ENCODE measurements at places on chromosomes 2 and 18.

- no peak for DNase-seq
Observed at GRCh38 chr2:240398661-240399267, 36.7 kb upstream of the GPC1 start.

- DNase-seq = no peak
Observed at GRCh38 chr2:85553184-85553583, 8.1 kb downstream of the GGCX start.

DNA sequence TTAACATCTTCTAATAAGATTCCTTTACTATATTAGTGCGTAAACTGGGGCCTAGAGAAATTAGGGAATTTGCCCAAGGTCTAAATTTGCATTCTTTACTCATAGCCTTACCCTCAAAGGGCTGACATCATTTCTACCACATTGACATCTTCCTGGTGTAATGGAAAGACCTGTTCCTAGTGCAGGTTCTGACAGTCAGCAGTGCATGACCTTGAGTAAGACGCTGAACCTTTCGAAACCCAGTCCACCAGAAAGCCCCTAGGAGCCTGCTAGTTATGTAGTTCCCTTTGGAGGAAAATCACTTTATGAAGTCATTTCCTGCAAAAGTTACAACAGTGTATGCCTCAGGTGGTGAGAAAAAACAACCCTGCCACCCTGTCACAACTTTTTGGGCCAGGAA is 388.3 kb downstream of the TNS1 start:
- no peak for DNase-seq

DNA sequence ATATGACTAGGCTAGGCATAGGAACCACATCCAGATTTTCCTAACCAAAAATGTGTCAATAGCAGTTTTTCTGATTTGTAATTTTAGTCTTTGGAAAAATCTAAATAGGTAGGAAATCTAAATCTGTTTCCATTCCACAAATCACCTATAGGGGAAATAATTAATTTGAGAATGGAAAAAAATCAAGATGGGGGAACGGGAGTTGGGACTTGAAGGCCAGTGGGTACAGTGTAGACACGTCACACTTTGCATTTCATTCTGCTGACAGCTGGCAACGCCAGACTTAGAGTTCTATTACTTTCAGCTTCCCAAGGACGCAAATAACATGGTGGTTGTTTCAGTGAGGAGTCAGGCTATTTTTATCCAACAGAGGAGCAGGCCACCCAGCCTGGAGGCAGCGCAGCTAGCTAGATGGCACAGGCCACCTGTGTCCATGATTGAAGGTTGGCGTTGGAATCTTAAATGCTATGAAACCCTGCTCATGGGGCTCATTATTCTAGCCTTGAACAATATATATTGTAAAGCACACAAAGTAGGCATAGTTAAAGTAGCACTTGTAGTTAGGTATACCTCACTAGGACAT is 23.4 kb downstream of the HNRNPA3 start:
- DNase-seq = no peak

GRCh38 chr18:21456428-21457178 is 143.9 kb downstream of the ESCO1 start:
- no peak for DNase-seq

- DNase-seq = no peak
Observed at GRCh38 chr18:13294309-13294708, 75.7 kb downstream of the LDLRAD4 start.

GRCh38 chr2:182977463-182977862 is 60.8 kb downstream of the NCKAP1 start:
- DNase-seq = no peak

GRCh38 chr2:19933351-19933981 is 31.7 kb upstream of the TTC32 start:
- DNase-seq = no peak

DNA sequence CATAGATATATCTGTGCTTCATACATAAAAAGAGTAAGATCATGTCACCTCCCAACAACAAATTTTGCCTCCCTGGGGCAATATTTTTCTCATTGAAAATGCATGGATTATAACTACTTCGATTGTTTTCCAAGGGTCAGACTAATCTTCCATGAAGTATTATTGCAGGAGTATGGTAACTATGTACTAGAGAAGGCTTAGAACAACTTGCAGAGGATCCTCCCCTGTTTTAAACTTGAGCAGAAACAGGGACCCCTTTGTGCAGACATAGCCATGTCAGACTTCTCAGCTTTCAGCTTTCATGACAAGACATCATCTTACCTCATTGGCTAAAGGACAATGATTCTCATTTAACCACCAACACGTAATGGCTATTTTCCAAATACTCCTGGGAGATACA is 13.2 kb upstream of the RAB27B start:
- DNase-seq = no peak

DNA sequence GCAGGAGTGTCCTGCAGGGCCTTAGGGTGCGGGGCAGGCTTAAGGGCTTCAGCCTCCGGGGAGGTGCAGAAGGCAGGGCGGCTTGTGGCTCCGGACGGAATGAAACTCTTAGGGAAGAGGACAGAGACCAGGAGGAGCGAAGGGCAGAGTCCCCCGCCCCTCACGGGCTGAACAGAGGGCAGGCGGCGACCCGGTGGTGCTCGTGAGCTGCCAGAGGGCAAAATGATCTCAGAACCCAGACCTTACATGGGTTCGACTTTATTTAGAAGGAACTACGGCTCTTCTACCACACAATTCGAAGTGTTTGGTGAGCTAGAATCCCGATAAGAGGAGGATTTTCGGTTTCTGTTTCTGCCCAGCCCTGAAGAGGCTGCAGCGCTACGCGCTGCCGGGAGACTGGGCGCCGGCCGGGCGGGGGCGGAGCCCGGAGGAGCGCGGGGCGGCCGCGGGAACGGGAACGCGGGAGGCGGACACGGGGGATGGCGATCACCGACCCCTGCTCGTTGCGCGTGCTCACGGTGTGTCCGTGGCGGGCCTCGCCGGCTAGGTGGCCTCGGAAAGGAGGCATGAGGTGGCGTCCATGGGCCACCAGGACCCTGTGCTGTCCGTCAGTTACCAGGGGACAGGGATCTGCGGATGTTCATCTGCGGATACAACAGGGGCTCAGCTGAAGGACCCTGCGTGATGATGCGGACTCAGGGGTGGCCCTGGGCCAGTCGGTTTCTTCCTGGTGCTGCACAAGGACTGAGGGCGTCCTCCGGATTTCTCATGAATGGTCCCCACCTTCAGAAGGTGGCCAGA is 4.2 kb upstream of the SP100 start:
- DNase-seq = peak; percentile 61

GRCh38 chr2:241739651-241740050 is 5.2 kb downstream of the D2HGDH start:
- DNase-seq = peak; percentile 23

DNA sequence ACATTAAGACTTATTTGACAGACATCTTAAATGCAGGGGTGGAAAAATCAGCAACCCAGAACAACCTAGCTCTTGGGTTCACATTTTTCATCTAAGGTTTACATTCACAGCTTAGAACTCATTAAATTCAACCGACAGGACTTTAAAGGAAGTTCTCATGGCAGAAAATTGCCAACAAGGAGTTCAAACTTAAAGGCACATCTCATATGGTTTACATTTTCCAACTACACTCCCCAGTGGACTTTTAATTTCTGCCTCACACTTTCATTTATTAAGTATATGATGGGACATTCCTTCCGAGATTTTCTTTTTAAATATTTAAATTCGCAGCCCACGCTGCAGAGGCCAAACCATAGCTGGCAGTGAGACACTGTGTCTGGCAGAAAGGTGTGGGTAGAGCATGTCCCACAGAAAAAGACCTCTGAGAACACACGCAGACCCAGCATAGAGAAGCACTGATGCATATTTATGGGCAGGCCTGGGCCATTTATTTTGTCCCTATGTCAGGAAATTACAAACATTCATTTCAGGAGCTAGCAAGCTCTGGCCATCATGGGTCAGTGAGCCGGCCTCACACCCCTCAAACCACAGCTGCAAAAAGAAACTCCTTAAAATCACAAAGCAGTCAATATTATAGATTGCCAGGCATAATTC is 46.3 kb downstream of the STK39 start:
- DNase-seq = no peak

DNA sequence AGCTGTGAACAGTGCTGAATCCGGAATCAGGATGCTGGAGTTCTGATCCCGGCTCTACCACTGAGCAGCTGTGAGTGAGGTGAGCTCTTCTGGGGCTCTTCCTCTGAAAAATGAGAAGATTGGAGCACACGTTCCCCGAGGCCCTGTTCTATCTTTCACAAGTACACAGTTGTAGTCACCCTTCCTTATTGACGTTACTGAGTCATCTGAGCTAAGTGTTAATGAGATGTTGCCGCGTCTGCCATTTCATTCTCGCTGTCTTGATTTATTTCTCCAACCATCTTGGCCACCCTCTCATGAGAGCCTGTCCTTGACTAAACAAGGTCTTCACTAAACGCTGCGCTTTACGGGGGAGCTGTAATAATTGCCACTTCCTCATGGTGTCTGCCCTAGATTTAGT is 31.9 kb upstream of the EFR3B start:
- DNase-seq = peak; percentile 23

DNA sequence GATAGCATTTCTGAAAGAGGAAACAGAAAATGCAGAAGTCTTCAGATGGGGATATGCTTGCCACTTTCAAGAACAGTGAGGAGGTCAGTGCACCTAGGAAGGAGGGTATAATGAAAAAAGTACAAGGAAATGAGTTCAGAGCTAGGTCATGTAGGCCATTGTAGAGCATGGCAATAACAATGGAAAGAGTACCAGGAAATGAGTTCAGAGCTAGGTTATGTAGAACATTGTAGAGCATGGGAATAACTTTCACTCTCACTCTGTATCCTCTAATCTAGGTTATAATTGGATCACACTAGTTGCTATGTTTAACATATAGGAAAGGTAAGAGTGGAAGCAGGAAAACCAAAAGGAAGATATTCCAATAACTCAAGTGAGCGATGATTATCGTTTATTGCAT is 12.3 kb downstream of the SCG2 start:
- DNase-seq = no peak

DNA sequence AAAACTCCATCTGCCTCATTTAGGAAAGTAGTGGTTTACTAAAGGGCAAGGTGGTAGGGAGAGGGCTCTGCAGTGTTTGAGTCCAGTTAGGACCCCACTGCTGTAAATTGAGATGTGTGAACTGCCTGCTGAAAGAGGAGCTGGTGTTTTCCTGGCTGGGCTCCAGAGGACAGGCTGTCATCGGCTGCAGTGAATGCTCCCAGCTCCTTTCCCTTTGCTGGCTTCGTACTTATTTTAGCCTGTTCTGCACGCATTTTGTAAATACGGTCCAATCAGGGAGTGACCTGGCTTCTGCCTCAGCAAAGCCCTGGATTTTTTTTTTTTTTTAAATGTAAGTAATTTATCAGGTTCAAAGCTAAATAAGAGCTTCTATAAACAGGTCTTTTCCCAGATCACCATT is 37.5 kb downstream of the SLC4A3 start:
- DNase-seq = no peak

GRCh38 chr18:9886005-9886348 is 204 bp downstream of the TXNDC2 start:
- no peak for DNase-seq

DNA sequence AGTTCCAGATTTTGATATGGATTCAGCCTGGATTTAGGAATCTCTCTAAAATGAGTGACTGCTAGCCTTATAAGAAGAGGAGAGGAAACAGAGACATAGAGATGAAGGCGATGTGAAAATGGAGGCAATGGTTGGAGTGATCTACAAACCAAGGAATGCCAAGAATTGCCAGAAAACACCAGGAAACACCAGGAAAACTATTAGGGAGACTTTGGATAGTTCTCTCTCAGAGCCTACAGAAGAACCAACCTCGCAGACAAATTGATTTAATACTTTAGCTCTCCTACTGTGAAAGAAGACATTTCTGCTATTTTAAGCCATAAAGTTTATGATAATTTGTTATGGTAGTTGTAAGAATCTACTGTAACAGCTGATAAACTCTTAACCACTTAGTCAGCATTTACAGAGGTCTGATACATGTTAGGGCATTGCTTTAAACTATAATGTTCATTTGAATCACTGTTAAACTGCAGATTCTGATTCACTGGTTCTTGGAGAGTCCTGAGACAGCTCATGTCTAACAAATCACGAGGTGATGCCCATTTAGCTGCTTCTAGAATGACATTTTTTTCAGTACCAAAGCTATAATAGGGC is 1702.6 kb upstream of the LRRTM1 start:
- peak; percentile 0 for DNase-seq

DNA sequence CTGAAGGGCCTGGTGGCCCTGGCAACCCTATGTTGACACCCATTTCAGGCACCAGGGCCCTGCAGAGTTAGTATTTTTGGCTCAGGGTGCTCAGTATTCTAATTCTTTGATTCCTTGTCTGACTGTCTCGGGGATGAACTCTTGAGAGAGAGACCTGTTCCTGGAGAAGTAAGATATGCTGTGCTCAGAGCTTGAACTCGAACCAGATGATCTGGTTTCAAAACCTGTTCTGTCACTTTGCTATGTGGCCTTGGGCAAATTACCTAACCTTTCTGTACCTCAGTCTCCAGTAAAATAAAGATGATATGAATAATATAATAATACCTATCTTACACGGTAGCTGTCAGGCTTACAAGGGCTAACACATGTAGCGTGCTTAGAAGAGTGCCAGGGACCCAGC is 294.2 kb downstream of the DYSF start:
- DNase-seq = no peak

DNA sequence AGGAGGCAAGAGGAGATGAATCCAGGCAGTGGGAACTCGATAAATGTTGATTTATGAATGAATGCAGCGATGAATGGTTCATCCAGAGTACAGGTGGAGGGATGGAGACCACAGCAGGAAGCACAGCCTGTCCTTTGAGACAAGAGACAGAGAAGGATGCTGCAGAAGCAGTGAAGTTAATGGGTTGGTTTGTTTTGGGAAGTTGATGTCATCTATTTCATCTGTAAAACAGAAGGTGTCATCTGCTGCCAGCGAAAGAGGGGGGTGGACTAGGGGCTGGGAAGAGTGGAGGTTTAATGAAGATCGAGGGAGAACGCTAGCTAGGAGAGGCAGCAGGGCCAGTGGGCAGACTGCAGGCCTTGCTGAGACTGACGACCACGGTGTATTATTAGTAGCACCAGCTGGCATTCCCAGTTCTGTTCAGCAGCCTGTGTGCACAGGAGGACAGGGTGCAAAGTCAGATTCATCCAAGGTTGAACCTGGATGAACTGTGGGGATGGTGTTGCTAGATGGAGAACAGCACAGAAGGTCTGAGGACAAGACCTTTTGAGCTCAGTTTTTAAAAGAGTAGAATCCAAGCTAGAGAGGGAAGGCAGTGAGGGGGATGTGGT is 120.3 kb upstream of the CAPN13 start:
- DNase-seq = no peak

DNA sequence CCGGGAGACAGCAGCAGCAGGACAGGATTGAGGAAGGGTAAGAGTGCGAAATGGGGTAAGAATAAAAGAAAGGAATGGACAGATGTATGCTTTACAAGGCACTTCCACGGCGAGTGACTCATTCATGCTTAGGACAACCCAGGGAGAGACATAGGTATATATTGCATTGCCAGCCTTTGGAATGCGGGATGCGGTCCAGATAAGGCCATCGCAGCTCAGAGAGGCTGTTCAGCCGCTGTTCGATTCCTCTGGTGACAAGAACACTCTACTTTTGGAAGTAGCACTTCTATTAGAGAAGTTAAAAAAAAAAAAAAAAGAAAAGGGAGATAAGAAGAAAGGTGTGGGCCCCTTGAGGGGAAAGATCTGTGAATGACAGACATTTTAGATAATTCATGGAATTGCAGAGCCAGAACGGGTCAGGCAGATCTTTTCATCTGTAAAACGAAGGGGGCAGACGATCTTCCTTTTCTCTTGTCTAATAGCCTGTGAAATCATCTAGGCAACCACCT is 819 bp upstream of the NCOA1 start:
- DNase-seq = peak; percentile 64

- DNase-seq = no peak
Observed at GRCh38 chr18:5543773-5544389, at the start of gene EPB41L3. Gene EPB41L3 (minus strand): TSS chr18:5543997. CDS start chr18:5489183, 54,814 bp downstream.

GRCh38 chr2:239267288-239267951 is 133.4 kb downstream of the HDAC4 start:
- DNase-seq = no peak
